Islet precursor cell (in vitro differentiated cells): ENCODE measurements at places on chromosomes 12 and 14.
A peak's percentile ranks its signal among the peaks of the same experiment; 100 is the strongest.

DNA sequence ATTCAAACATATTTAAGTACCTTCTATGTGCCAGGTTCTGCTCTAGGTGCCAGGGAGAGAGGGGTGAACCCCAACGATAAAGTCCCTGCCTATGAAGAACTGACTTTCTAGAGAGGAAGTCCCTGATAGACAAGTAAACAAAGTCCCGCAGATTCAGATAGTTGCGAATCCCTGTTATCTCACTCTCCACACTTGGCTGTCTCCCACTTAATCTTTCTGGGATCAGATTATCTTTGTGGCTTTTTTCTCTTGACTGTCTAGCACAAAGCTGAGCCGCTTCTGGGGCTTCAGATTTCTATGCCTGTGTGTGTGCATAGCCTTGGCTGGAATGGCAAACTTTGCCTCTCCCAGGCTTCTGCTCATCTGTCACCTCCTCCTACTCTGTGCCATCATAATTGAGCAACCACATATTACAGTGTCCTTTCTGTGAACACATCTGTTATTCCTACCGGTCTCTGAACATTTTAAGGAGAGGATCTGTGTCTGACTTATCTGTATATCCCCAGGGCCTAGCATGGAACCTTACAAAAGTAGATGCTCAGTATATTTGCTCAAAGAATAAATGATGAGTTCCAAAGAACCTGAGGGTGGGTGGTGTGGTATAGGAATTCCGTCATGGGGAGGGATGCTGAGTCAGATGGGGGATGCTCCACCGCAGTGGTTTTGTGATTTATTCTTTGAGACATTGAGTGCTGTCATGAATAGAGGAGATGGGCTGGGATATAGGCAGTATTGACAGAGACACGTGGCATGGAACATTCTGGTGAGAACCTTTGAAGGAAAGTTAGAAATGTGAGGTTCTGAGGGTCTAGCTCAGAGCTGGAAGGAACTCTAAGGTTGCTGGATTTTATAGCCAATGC, 28.5 kb downstream of the RGS6 start:
- no peak for DNase-seq

GRCh38 chr14:72528059-72528862, 365.6 kb downstream of the DPF3 start:
- DNase-seq = no peak

DNA sequence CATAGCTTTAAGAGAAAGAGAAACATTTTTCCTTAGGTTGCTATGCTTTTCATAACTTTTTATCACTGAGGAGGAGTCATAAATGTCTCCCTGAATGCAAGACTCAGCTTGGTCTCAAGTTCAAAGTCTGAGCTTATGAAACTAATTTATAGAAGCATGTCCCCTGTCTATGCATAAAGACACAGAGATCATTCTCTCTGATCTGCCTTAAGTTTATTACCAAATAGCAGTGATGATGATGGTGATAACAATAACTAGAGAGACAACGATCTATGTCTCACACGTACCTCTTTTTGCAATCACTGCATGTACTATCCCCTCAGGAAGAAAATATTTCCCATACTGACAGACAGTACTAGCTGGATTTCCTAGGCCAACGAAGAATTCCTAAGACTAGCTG, 266.4 kb upstream of the G2E3 start:
- DNase-seq = no peak

- DNase-seq = no peak
These were observed 229.4 kb downstream of the CNTN1 start for GRCh38 chr12:40921563-40922163.

GRCh38 chr12:33876618-33877017, 145.7 kb upstream of the ALG10 start:
- no peak for DNase-seq

DNA sequence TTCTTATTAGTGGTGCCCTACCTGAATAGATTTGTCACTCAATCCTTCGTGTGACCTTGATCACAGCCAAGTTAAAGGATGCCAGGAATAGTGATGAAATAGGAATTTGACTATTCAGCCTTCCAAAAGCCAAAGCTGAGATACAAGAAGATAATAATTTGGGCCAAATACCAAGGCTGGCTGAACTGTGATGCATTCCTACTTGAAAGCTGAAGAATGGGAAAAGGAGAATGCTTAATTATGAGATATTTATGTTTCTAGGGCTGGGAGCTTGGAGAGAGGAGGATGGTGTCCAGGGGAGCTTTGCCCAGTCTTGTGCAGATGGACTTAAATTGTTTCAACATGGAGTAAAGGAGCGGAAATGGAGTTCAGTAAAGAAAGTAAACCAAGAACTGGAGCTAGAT, 5.2 kb downstream of the RNASE7 start:
- DNase-seq = peak; percentile 9

DNA sequence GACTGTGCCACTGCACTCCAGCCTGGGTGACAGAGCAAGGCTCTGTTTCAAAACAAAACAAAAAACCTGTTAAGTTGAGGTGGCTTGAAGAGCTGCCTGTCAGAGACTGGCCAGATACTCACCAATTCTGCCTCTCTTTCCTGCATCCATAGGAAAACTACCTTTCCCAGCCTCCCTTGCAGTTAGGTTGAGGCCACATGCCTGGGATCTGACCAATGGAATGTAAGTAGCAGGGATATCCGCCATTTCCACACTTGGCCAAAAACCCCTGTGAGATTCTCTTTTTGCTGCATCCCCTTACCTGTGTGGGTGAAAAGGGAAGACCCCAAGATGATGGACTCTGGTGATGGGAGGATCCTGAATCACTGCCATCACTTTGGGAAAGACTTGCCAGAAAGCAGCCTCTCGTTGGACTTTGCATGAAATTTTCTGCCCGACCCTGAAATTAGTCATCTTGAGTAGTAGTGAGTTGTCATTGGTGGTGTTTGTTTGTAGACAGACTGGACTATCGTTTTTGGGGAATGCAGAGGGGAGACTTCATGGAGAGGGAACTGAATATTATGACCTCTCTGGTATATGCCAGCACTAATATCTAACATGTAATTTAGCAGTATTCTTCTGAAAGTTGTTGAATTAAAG, 14.0 kb downstream of the GPR68 start:
- DNase-seq = no peak

DNA sequence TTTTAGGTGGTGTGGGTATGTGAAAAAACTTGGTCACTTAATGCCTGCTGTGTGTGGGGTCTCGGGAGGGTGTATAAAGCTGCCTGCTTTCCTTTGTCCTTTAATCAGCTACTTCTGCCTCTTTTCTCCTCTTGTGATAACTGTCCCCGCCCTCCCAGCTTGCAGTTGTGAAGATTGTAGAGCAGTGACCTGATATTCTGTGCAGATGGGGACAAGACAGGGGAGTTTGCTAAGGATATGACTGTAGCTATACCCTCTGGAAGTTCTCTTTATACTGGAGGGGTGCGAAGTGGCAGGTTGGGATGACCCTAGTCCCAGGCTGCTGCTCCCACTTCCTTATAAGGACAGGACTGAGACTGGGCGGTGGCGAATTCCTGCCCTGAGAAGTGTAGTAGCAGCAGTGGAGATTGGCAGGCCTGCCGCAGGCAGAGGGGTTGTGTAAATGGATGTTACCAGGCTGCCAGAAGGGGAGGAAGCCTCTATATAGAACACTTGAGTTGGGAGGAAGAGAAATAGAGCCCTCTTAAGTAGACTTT, 835 bp downstream of the MYL6 start:
- DNase-seq = peak; percentile 90

GRCh38 chr14:97846156-97846555, 1049.0 kb downstream of the VRK1 start:
- no peak for DNase-seq
